B cell (primary cell): ENCODE measurements at places on chromosomes 3 and 15. TPM values are rescaled to one million over a fixed set of nuclear protein-coding genes. Genes with fewer than 3 reads are reported as not detected.

DNA sequence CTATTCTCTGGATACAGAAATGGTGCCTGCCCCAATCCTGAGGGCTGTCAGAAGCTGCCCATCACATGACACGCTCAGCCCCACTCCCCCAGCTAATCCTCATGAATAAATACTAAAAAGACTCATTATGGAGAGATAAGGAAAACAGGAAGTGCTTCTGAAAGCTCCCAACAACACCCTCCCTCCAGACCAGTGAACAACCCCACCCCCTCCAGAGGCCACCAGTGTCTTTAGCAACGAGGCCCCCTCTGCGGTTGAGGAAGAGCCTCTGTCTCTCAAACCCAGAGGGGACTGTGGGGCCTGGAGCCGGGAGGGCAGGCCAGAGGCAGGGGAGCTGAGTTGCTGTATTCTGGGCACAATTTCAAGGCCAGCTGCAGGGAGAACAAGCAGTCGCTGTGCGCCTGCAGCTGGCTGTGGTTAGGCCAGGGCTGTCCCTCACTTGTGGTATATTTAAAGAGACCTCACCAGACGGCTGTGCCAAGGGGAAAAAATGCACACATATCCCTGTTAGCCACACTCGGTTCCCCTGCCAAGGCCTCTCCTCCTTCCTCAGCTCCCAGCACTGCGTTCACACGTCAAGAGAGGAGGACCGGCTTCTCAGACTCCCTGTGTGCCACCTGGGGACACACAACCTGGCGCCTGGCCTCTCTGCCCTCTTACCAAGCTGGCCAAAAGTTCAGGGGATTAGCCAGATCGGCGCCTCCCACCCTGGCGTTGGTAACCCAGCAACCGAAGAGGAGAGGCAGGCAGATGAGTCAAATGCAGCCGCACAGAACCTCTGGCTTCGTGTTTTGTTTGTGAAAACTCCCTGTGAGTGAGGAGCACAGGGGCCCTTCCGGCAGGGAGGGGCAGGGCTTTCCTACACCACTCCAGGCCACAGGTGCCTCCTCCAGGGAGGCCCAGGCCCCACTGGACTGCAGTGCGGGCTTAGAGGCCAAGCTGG, 101.2 kb upstream of the ETV5 start:
- peaks cover 5% of the 10 kb centered on the region for H3K4me1 ChIP-seq
- no peak for DNase-seq
- no peak overlapping the region for H3K27ac ChIP-seq

GRCh38 chr3:133412183-133413132, 12.6 kb downstream of the BFSP2 start:
- DNase-seq = no peak
- no peaks in the 10 kb centered on the region for H3K4me1 ChIP-seq
- no peaks in the 10 kb centered on the region for H3K36me3 ChIP-seq
- no peak overlapping the region for H3K4me3 ChIP-seq

GRCh38 chr3:50665081-50665840, 9.5 kb upstream of the DOCK3 start:
- no peaks in the 10 kb centered on the region for H3K27me3 ChIP-seq
- H3K36me3 ChIP-seq = no peaks in the 10 kb centered on the region
- H3K4me3 ChIP-seq = no peak overlapping the region
- no peak overlapping the region for H3K27ac ChIP-seq

GRCh38 chr15:81106560-81106959, 27.5 kb upstream of the CFAP161 start:
- H3K4me3 ChIP-seq = no peak overlapping the region
- no peaks in the 10 kb centered on the region for H3K27me3 ChIP-seq
- no peaks in the 10 kb centered on the region for H3K4me1 ChIP-seq
- no peaks in the 10 kb centered on the region for H3K36me3 ChIP-seq
- peak; percentile 59 for DNase-seq
- no peak overlapping the region for H3K27ac ChIP-seq

CNTN6 gene
- not detected in 2 replicates for total RNA-seq

- no peaks in the 10 kb centered on the region for H3K27me3 ChIP-seq
- H3K27ac ChIP-seq = no peak overlapping the region
- H3K4me3 ChIP-seq = no peak overlapping the region
- peaks cover 19% of the 10 kb centered on the region for H3K36me3 ChIP-seq
- DNase-seq = no peak
Observed at GRCh38 chr15:55334997-55335396, 16.0 kb downstream of the PIGB start.

GRCh38 chr15:66725464-66725785, 23.4 kb downstream of the SMAD6 start:
- peaks cover 4% of the 10 kb centered on the region for H3K27me3 ChIP-seq
- H3K4me1 ChIP-seq = no peaks in the 10 kb centered on the region
- H3K27ac ChIP-seq = no peak overlapping the region
- no peak for DNase-seq
- H3K4me3 ChIP-seq = no peak overlapping the region

DNA sequence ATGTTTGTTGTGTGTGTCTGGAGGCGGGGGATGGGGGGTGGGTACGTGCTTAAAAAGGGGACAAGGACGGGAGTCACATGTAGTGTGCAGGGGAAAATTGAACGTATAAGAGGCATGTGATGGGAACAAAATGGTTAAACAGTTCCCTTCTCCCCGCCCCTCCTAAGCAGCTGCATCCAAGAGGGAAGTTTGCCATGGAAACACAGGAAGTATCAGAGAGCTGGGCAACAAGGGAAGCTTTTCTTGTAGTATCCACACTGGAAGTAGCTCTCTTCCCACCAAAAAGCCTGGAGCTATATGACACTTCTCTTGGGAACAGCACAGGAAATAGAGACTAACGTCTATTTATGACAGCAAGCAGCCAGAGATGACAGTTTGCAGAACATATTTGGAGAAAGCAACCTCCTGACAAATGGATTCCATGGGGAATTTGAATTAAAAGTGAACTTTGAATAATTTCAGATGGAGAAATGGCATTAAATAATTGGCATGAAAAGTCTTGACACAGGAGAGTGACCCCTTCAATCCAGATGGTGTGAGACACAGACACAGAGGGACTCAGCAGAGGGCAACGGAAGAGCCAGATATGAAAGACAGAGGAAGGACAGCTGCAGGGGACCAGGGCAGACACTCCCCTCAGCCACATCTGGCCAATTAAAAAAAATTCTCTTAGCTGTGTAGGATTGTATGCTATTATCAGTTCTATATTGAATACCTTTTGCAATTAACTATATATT, 294.2 kb upstream of the TBL1XR1 start:
- DNase-seq = no peak
- no peak overlapping the region for H3K27ac ChIP-seq
- H3K27me3 ChIP-seq = no peaks in the 10 kb centered on the region
- no peaks in the 10 kb centered on the region for H3K4me1 ChIP-seq
- no peak overlapping the region for H3K4me3 ChIP-seq
- no peaks in the 10 kb centered on the region for H3K36me3 ChIP-seq

- no peaks in the 10 kb centered on the region for H3K36me3 ChIP-seq
- no peak overlapping the region for H3K4me3 ChIP-seq
- no peak overlapping the region for H3K27ac ChIP-seq
- DNase-seq = no peak
Observed at GRCh38 chr3:36305929-36306520, 74.3 kb upstream of the STAC start.

- no peak overlapping the region for H3K27ac ChIP-seq
- no peaks in the 10 kb centered on the region for H3K36me3 ChIP-seq
- H3K4me3 ChIP-seq = no peak overlapping the region
- no peaks in the 10 kb centered on the region for H3K27me3 ChIP-seq
Observed at GRCh38 chr3:195727606-195728195, 6.9 kb downstream of the MUC20 start.

DNA sequence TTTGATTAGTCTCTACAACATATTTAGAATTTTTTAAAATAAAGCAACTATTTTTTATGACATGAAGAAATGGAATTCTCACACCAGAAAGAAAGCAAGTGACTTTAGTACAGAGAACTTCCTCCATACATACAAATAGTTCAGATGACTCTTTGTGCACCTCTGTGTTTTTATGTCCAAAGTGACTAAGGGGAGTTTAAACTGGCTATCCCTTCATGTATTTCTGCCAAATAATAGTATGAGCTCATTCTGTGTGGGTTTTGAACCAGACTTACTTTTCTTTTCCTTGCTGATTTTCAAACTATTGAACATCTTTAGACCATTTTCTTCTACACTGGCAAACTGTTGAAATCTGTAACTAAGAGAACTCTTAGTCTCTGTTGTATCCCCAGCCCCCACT, 196.3 kb downstream of the EPHA3 start:
- no peaks in the 10 kb centered on the region for H3K36me3 ChIP-seq
- H3K27me3 ChIP-seq = no peaks in the 10 kb centered on the region
- no peaks in the 10 kb centered on the region for H3K4me1 ChIP-seq
- DNase-seq = no peak

- H3K4me3 ChIP-seq = no peak overlapping the region
- peaks cover 11% of the 10 kb centered on the region for H3K4me1 ChIP-seq
- H3K27ac ChIP-seq = no peak overlapping the region
- no peaks in the 10 kb centered on the region for H3K27me3 ChIP-seq
- DNase-seq = no peak
- H3K36me3 ChIP-seq = no peaks in the 10 kb centered on the region
Observed at GRCh38 chr3:11553436-11554235, 90.1 kb downstream of the VGLL4 start.

PARP6 gene
- total RNA-seq = 118 and 130 TPM in 2 replicates

GRCh38 chr3:106329521-106329920, 460.7 kb upstream of the CBLB start:
- H3K27ac ChIP-seq = no peak overlapping the region
- no peaks in the 10 kb centered on the region for H3K27me3 ChIP-seq
- DNase-seq = no peak
- no peak overlapping the region for H3K4me3 ChIP-seq

DNA sequence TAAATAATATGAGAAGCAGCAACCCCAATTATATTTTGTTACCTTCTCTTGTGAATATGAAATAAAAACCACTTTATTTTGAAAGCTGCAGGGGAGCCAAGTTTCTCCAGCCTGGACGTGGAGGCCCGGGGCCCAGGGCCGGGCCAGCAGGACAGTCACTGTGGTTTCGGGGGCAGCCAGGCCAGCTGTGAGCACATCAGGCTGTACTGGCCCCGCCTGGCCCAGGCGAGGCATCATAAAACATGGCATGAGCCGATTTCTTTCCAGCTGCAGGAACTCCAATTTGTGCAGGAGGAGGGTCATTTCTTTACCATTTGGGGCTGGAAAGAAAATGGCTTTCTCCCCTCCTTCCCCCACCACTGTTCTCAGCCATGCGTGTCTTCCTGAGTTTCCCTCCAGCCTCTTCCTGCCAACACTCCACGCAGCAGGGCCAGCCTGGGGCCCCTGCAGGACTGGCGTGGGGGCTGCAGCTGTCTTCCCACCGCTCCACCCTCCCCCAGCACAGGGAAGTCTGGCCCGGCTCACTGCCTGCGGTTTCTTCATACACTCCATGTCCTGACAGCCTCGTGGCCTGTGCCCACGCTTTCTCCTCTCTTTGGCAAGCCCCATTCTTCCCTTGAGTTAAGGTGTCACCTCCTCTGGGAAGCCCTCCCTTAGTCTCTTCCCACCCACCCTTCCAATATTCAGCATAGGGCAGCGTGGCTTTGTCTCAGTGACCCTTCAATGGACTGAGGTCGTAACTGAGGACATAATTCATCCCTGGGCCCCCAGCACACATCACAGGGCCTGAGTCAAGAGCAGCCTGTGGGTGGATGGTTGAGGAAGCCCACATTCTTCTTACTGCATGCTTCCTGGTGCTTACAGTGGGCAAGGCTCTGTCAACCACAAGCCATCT, 135.8 kb downstream of the CHSY1 start:
- H3K4me3 ChIP-seq = no peak overlapping the region
- H3K36me3 ChIP-seq = no peaks in the 10 kb centered on the region
- no peak overlapping the region for H3K27ac ChIP-seq
- H3K27me3 ChIP-seq = no peaks in the 10 kb centered on the region
- peaks cover 7% of the 10 kb centered on the region for H3K4me1 ChIP-seq
- no peak for DNase-seq

DNA sequence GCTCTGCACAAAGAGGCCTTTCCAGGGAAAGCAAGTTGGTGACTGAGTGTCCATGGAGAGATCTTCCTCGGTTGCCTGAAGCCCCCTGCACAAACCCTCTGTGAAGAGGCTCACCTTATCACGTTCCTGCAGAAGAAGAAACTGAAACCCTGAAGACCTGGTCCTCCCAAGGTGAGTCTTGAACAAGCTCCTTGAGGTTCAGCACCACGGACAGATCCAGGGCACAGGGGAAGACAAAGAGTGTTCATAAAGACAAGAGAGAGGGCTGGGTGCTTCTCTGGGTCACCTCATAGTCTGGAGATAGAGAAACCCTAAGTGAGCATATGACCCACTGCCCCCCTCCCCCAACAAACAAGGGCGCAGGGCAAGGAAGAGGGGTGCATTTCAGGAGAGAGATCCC, 21.7 kb upstream of the TBC1D21 start:
- H3K36me3 ChIP-seq = no peaks in the 10 kb centered on the region
- no peak overlapping the region for H3K4me3 ChIP-seq
- H3K27ac ChIP-seq = no peak overlapping the region
- no peaks in the 10 kb centered on the region for H3K4me1 ChIP-seq
- no peaks in the 10 kb centered on the region for H3K27me3 ChIP-seq

DNA sequence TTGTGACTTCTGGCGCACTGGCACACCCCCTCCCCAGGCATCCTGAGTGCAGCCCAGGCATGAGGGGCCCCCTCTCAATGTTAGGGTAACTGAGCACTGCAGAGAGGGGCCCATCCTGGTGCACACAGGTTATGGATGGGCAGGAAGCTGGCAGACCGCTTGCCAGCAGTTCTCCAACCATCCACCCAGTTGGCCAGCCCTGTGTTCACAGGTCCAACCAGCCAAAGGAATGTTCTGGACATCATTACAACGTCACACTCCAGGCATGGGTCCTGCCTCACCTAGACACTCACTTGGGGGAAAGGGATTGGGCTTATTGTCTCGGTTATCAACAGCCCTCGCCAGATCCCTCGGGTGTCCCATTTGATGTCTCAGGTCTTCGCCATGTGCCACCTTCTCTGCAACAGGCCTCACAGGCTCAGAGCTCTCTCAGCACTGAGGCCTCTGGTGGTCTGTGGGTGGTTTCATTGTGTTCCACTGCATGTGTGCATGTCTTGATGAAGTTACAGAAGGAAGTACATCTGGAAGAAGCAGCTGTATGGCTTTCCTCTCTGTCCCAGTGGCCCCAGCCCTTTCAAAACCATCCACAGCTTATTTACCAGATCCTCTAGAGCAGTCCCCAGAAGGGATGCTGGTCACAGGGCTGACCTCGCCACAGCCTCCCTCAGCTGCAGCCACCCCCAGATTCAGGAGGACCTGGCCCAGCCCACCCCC, 23.7 kb downstream of the ADCY5 start:
- no peaks in the 10 kb centered on the region for H3K36me3 ChIP-seq
- no peak overlapping the region for H3K27ac ChIP-seq
- no peak overlapping the region for H3K4me3 ChIP-seq
- H3K4me1 ChIP-seq = no peaks in the 10 kb centered on the region
- peaks cover 4% of the 10 kb centered on the region for H3K27me3 ChIP-seq

- no peak overlapping the region for H3K4me3 ChIP-seq
- no peak overlapping the region for H3K27ac ChIP-seq
- no peaks in the 10 kb centered on the region for H3K4me1 ChIP-seq
- no peaks in the 10 kb centered on the region for H3K36me3 ChIP-seq
- no peaks in the 10 kb centered on the region for H3K27me3 ChIP-seq
Observed at GRCh38 chr15:57575363-57575762, 16.3 kb upstream of the MYZAP start.
